ENCODE measurements at places on chromosomes 11 and 22.
A peak's percentile ranks its signal among the peaks of the same experiment; 100 is the strongest.

DNA sequence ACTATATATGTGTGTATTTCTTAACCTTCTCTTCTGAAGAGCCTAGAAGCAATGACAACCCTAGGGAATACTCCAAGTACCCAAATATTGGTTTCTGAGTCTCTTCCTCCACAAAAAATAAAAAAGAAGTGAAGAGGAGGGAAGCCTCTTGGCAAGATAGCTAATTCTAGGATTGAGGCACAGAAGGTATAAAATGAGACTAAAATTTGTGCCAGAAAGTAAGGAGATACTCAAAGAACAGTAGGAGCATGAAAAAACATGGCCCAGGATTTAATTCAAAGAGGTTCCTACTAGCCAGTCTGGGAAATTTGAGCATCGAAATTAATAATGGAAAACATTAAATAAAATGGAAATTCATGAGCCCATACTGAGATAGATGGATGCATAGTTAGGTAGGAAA is 112.1 kb downstream of the PAX6 start:
- no peak for DNase-seq

DNA sequence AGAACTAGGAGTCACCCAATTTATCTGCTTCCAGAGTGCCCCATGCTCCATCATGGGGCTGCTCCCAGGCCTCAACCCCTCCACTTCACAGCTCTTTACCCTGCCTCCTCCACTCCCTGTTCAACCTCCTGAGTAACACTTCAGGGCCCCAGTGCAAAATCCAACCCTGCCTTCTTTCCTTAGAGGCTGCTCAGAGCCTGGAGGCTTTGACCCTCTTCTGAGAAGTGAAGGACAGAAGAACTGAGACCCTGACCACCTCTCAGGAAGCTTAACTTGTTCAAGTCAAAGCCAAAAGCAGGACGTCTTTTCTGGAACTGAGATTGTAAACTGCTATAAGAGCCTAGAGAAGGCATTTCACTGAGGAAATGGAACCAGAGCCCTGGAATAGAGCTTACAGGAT is 15.5 kb downstream of the EIF3F start:
- DNase-seq, result peak; percentile 25

DNA sequence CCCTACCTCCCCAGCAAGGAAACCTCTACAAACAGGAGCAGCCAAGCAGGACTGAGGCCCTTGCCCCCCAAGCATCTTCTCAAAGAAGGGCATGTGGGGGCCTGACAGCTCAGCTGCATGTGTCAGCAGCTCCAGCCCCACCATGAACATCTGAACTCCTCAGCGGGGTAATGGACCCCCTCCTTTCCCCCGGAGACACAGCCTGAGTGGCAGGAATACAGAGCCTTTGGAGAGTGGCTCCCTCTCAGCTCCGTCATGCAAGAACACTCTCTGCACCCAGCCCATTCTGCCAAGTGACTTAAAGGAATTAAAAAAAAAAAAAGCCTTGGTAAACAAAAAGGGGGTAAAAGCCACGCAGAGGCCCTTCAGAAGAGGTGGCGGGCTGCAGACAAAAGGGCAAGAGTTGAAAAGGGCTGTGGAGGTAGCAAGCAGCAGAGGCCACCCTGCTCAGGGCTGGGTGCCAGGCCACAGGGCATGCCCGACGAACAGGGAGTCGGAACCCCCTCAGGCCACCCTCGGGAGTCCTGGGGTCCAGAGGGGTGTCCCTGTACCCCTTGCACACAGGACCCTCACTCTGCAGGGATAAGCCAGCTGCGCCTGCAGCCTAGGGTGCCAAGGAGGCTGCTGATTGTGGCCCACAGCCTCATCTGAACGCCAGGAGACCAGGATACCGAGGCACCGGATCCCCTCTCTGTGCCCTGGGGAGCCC is 62.5 kb downstream of the MACROD1 start:
- DNase-seq, result no peak

GRCh38 chr11:96197801-96198701 is 144.9 kb downstream of the MAML2 start:
- no peak for DNase-seq

GRCh38 chr11:124748100-124748418 is 4.0 kb downstream of the VSIG2 start:
- no peak for DNase-seq

DNA sequence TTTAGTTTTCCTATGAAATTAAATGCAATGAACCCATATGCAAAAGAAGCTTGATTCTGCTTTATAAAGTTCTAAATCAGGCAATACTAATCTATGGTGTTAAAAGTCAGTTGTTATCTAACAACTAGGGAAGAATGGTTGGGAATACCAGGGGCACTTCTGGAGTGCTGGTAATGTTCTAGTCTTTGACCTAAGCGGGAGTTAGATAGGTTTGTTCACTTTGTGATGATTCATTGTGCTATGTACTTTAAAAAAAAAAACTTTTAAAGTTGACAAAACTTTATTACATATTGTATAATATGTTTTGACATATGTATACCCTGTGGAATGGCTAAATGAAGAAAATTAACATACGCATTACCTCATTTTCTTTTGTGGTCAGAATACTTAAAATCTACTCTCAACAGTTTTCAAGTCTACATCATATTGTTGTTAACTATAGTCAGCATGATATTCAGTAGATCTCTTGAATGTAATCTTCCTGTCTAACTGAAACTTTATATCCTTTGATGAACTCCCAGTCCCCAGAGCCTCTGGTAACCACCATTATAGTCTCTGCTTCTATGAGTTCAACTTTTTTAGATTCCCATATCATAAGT is 39.2 kb downstream of the BIRC2 start:
- DNase-seq, result no peak

- no peak for DNase-seq
These were observed 30.2 kb downstream of the ZBTB16 start for GRCh38 chr11:114089748-114090147.

- no peak for DNase-seq
These were observed 192.5 kb downstream of the DDX10 start for GRCh38 chr11:108857382-108857781.

- no peak for DNase-seq
These were observed 168.8 kb upstream of the CADM1 start for GRCh38 chr11:115672999-115673411.

DNA sequence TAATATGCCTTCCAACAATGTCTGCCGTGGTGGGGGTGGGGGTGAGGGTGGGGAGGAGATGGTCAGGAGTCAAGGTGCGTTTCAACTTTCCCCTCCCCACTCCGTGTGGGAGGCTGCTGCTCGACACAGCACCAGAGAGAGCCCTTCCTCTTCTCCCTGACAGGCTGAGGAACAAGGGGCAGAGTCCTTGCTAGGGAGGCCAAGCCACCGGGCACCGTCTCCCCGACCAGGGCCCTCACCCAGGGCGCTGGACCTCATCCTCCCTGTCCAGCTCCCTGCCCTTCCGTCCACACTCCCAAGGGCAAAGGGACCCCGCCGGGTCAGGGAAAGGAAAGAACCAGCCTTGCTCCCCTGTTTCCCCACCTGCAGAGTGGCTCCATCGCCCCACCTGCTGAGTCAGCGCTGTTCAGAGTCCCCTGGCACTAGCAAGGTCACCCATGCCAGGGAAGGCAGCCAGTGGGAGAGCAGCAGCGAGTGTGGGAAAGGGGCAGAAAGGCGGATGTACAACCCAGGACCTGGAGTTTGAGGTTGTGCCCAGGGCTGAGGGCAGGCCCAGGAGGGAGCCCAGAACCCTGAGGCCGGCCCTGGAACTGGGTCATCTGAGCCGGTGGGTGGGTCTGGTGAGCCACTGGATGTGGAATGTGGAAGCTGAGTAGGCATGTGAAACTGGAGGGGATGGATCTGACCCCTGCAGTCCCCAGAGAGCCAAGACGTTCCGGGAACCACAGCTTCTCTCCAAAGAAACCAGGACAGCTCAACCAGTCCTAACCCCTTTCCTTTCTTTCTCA is 47.2 kb downstream of the BUD13 start:
- no peak for DNase-seq

GRCh38 chr11:12544986-12545775 is 129.0 kb upstream of the TEAD1 start:
- no peak for DNase-seq

GRCh38 chr11:80502511-80502910 is 1061.7 kb upstream of the TENM4 start:
- DNase-seq, result no peak

DNA sequence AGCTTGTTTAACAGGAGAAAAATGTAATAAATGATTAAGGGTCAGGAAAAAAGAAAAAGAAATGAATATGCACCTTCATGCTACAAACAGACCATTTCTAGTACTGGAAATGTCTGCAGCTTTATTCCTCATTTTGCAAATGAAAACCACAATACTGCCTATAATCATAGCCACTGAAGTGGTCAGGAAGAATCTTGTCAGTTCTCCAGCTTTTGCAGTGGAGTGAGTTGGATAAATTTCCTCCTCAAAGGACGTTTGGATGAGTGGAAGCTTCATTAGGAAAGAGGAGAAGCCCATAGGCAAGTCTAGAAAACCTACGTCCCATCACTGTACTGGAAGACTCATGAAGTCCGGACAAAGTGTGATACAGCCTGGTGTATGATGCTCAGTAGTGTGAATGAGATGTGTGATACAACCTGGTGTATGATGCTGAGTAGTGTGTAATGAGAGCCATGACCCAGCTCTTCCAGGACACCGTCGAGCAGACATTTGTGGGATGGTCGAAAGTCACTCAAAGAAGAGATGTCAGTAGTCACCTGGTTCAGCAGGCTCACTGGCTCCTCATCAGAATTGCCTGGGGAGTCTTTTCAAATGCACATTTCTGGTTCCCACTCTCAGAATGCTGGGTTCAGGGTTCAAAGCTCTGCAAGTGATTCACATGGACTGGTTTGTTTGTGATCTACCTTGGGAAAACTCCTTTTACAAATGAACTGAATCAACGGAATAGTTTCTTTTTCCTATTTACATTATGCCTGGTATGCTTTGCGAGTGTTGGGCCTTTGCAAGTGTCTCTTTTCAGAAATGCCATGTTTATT is 101.3 kb downstream of the PDHX start:
- DNase-seq, result no peak

DNA sequence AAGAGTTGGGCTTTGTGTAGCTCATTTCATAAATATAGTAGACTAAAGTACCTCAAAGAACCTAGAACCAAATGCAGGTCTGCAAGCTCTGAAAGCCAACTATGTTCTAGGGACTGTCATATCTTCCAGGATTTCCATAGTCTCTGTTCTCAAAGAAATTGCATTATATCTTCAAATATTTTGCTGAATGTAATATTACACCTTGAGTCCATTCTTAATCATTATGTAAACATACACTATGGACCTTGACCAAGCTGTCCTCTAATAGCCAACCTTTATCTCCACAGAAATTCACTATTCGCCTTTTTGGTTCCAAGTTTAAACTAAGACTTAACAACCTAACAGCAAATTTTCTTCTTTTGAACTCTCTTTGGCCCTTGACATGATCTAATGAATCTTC is 678.7 kb upstream of the ARHGAP42 start:
- no peak for DNase-seq

DNA sequence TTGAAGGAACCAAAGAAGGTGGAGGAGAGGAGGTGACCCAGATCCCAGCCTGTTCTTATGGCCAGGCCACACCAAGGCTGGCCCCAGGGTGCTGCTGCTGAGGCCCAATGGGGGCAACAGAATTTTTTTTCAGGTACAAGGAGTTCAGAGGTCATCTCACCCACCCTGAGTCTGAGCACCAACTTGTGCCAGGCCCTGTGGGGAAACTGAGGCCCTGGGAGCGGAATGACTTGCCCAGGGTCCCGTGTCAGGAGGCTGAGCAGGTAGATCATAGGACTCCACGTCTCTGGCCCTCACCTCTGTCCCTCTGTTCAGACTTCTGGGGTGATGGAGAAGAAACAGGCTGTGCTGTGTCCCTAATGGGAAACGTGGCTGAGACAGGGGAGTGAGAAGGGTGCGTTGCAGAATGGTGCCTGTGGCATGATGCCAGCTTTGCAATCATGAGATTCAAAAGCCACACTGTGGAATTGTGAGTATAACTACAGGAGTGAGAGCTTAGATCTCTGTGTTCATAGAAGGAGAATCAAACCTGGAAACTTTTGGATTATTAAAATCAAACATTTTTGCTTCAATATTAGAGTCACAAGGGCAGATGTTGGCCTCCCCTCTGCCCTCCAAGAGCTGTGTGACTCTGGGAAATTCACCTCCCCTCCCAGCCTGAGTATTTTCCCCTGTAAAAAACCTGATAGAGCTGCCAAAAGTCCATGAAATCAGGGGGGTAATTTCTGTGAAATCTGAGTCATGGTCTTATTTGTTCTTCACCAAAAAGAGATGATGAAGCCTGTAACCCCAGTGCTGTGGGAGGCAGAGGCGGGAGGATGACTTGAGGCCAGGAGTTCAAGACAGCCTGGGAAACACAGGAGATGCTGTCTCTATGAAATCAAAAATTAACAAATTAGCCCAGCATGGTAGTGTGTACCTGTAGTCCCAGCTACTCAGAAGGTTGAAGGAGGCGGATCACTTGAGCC is 874 bp downstream of the APOL1 start:
- no peak for DNase-seq

- DNase-seq, result no peak
These were observed 43.9 kb downstream of the MIAT start for GRCh38 chr22:26701323-26701722.

- DNase-seq, result no peak
These were observed 29.0 kb downstream of the RTN4R start for GRCh38 chr22:20238901-20239675.

All from ecto neural progenitor cell (in vitro differentiated cells).